ENCODE measurements at places on chromosomes 2 and 18. TPM values are rescaled to one million over a fixed set of nuclear protein-coding genes. Genes with fewer than 3 reads are reported as not detected.

The DES gene
- 1.6 TPM for total RNA-seq

The DPYSL5 gene
- total RNA-seq = not detected

The GPR45 gene
- not detected for total RNA-seq

The UGT1A3 gene
- not detected for total RNA-seq

The SERPINB10 gene
- not detected for total RNA-seq

The SLC9A2 gene
- under 0.01 TPM for total RNA-seq

The KIAA2012 gene
- total RNA-seq = 0.17 TPM

The SERPINB12 gene
- total RNA-seq = not detected

The RAPH1 gene
- total RNA-seq = 19.2 TPM

The TMEM214 gene
- total RNA-seq = 38.5 TPM

The TLX2 gene
- 0.58 TPM for total RNA-seq

The C2orf81 gene
- 1.5 TPM for total RNA-seq

The SCG2 gene
- 1.0 TPM for total RNA-seq

The MGAT4A gene
- total RNA-seq = 0.83 TPM

The NGEF gene
- total RNA-seq = 0.44 TPM

The TXNDC2 gene
- total RNA-seq = under 0.01 TPM

The TPO gene
- not detected for total RNA-seq

The DSEL gene
- total RNA-seq = 156 TPM

The IMPA2 gene
- total RNA-seq = 24.0 TPM

The CAPN13 gene
- total RNA-seq = not detected

The LOXHD1 gene
- total RNA-seq = not detected

The BIRC6 gene
- 155 TPM for total RNA-seq

The TTC32 gene
- total RNA-seq = 8.3 TPM
